ENCODE measurements at places on chromosomes 3 and 15.

DNA sequence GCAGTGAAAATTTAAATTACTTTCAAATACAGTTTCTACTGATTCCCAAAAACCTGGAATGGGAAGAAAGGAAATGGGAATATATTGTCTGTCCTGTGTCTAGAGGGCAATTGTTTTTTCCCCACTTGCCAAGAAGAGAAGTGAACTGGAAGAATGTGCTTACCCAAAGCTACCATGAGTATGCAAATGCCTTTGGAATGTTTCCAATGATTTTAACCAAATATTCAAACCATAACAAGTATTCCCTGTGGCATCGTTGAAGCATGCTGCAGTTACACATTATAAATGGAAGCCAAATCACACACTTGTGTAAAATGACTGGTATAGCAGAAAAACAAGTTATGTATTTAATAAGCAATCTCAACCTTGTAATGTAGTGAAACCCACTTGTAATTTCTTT is 368.2 kb downstream of the GBE1 start:
- DNase-seq = no peak

DNA sequence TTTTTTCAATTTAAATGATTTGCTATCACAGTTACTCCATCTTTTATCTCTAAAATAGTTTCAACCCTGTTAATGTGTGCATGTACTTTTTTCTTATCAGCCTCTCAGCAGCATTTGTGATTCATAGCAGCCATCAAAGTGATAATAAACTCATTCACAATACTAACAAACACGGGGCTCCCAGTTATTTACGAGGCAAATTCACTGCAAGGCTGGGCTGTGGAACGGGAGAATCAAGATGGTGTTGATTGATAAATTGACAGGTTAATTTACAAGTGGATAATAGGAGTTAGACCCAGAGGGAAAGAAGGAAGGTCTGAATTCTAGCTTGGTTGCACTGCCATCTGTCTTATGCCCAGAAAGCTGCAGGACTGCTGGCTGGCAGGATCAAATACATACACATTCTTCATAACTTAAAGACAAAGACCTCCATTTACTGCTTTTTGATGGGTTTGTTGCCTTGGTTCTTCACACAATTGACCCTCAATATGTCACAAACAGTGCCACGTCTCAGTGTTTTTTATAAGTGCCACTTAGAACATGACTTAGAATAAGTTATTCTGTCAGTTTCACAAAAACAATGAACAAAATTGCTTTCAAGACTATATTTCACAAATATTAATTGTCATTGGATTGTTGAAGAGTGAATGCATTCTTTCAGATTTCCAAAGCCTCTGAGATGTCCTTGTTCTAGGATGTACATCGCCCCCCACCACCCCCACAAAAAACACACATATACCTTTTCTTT is 562.8 kb downstream of the NR2F2 start:
- DNase-seq = no peak

DNA sequence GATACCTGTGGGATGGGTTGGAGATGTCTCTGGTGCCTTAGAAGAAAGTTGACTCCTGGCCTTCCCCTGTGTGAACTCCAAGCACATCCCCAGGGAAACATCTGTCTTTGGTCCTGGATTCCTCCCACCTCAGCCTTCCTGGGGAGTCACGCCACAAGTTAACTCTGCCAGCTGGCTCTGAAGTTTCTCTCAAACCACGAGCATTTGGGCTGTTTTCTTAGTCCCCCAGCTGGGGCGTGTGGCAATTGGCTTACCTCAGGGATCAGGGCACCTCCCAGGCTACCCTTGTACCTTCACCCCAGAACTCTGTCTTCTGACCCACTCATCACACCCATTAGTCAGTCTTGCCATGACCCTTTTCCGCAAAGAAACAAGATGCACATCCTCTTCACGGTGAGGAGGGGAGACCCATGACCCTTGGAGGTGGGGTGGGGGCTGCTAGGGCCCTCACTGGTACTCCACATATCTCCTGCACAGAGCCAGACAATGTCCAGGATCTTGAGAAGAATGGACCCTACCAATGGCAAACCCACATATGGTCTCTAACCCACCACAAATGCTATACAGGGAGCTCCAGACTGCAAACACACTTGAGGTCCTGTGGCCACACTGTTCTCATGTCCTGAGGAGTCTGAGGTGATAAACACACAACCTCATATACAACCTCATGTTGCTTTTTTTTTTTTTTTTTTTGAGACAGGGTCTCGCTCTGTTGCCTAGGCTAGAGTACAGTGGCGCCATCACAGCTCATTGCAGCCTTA is 3.9 kb downstream of the NEIL1 start:
- no peak for DNase-seq

- DNase-seq = no peak
Observed at GRCh38 chr3:190608850-190609589, 95.1 kb downstream of the IL1RAP start.

GRCh38 chr15:38961931-38962330 is 397.3 kb upstream of the RASGRP1 start:
- no peak for DNase-seq

DNA sequence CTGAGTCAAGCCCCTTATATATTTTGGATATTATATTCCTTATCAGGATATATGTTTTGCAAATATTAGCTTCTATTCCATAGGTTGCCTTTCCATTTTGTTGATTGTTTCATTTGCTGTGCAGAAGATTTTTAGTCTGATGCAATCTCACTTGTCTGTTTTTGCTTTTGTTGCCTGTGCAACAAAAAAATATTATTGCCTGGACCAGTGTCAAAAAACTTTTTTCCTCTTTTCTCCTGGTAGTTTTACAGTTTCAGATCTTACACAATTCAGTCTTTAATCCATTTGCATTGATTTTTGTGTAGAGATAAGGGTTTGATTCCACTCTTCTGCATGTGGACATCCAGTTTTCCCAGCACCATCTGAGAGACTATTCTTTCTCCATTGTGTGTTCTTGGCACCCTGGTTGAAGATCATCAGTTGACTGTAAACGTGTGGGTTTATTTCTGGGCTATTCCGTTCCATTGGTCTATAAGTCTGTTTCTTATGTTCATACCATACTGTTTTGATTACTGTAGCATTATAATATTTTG is 228.9 kb upstream of the NR2E3 start:
- no peak for DNase-seq

Data from thoracic aorta (tissue), 2 donors.